ENCODE measurements at places on chromosomes 4 and X. TPM values are rescaled to one million over a fixed set of nuclear protein-coding genes. Genes with fewer than 3 reads are reported as not detected.
A peak's percentile ranks its signal among the peaks of the same experiment; 100 is the strongest.

Gene FAT4
- 12.2 TPM for total RNA-seq

- H3K27me3 ChIP-seq = no peaks in the 10 kb centered on the region
- H3K36me3 ChIP-seq = no peaks in the 10 kb centered on the region
- DNase-seq = no peak
- H3K4me3 ChIP-seq = no peak overlapping the region
- H3K27ac ChIP-seq = no peak overlapping the region
Measured at GRCh38 chr4:150164956-150165629, 86.8 kb downstream of the DCLK2 start.

DNA sequence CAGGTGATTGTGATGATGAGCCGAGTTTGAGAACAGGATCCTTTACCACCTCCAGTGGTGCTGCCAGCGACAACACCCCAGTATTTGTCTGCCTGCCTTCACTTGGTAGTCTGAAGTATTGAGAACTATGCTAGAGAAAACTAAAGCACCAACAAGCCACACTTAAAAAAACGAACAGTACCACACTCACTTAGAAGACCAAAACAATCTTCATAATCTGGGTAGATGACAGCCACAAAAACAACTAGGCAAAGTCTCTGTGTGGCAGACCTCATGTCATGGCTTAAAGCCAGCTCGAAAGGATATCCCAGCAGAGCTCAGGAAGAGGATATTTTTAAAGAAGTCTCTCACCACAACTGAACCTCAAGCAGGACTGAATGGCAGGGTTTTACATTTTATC lies 236.0 kb downstream of the GPC3 start:
- no peak overlapping the region for H3K27ac ChIP-seq
- no peaks in the 10 kb centered on the region for H3K27me3 ChIP-seq
- H3K4me1 ChIP-seq = no peaks in the 10 kb centered on the region
- H3K4me3 ChIP-seq = no peak overlapping the region
- no peaks in the 10 kb centered on the region for H3K36me3 ChIP-seq

Gene SMR3B
- total RNA-seq = not detected

- H3K4me1 ChIP-seq = no peaks in the 10 kb centered on the region
- H3K36me3 ChIP-seq = no peaks in the 10 kb centered on the region
- no peak overlapping the region for H3K27ac ChIP-seq
- no peak overlapping the region for H3K4me3 ChIP-seq
- H3K27me3 ChIP-seq = no peaks in the 10 kb centered on the region
- no peak for DNase-seq
Measured at GRCh38 chr4:13641084-13641483, 13.6 kb upstream of the BOD1L1 start.

GRCh38 chrX:154002215-154002719 lies 17.4 kb downstream of the IRAK1 start:
- H3K4me3 ChIP-seq = peak overlapping the region; percentile 33
- peaks cover 12% of the 10 kb centered on the region for H3K4me1 ChIP-seq
- DNase-seq = peak; percentile 71
- H3K27me3 ChIP-seq = no peaks in the 10 kb centered on the region
- H3K36me3 ChIP-seq = no peaks in the 10 kb centered on the region

Measured in Karpas-422 (cell line).